Activated T-helper 2 cell treated with anti-CD3 and anti-CD28 coated beads, Interferon-gamma antibody, Interleukin-2, Interleukin-4, amounts not matched to agents 10 μg/mL and 5 μg/mL and 100 μg/mL, durations not matched to agents 14 hours and 24 hours and 36 hours (primary cell): ENCODE measurements at places on chromosomes 11 and 22.

- DNase-seq = no peak
Measured at GRCh38 chr11:34850334-34850733, 65.8 kb downstream of the APIP start.

- DNase-seq = no peak
Measured at GRCh38 chr11:121048464-121049233, 24.7 kb downstream of the TBCEL start.

DNA sequence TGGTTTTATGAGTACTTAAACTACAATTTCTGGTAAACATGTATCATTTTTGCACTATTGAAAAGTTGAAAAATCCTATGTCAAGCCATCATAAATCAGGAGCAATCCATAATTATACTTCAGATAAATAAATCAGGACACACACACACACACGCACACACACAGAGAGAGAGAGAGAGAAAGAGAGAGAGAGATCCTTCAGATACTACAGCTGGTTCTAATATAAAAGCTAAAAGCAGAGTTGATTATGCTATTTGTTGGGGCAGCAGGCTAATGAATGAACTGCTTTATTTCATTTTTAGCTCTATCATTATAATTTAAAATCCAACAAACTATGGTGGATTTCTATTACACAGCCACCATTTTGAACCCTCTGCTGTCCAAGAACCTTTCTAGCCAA, 322.4 kb upstream of the CCDC90B start:
- no peak for DNase-seq

- no peak for DNase-seq
Measured at GRCh38 chr11:61769946-61770683, 17.7 kb downstream of the MYRF start.

- no peak for DNase-seq
Measured at GRCh38 chr22:49210606-49211005, 617.1 kb downstream of the BRD1 start.

DNA sequence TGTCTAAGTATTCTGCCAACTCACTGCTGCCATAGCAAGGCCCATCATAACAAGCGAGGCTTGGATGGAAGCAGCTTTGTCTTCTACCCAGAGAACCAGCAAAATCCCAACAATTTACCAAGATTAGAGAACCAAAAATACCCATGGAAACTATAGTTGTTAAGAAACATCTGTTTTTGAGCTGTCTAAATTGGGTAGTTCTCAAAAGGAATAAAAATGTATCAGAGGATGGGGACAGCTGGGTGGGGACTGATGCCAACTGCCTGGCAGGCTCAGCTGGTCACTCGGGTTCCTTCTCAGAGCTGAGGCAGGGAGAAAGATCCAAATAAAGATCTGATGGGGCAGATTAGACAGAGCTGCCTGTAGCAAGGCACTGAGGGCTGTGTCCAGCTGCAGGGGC, 85.9 kb upstream of the GRK3 start:
- no peak for DNase-seq

- DNase-seq = no peak
Measured at GRCh38 chr11:33643167-33643824, 57.3 kb downstream of the C11orf91 start.

GRCh38 chr11:14111496-14111895, 149.0 kb downstream of the SPON1 start:
- DNase-seq = no peak

DNA sequence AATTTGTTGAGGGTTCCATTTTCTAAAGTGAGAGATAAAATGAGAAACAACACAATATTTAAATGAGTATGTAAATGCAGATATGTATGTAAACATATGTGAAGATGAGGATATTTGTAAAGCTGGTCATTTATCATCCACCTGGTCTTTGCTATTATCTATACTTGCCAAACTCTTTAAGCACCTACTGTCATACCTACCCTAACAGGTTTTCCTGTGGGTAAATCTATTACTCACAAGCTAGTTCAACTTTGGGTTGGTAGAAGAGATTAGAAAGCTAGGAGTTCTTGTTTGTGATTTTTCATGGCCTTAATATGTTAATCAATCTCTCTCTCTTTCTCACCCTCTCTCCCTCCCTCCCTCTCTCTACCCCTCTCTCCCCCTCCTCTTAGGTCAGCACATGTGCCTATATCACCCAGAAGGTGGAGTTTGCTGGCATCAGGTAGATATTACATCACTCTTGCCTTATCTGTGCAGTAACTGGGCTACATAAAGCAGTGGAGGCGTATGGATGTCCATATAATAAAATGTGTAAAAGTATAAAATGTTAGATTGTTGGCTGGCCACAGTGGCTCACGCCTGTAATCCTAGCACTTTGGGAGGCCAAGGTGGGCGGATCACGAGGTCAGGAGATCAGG, 14.7 kb downstream of the DEPDC5 start:
- DNase-seq = no peak

- no peak for DNase-seq
Measured at GRCh38 chr11:41273908-41274307, 185.5 kb downstream of the LRRC4C start.
